Fibroblast of skin of right biceps (primary cell): ENCODE measurements at places on chromosomes 12 and 14.

DNA sequence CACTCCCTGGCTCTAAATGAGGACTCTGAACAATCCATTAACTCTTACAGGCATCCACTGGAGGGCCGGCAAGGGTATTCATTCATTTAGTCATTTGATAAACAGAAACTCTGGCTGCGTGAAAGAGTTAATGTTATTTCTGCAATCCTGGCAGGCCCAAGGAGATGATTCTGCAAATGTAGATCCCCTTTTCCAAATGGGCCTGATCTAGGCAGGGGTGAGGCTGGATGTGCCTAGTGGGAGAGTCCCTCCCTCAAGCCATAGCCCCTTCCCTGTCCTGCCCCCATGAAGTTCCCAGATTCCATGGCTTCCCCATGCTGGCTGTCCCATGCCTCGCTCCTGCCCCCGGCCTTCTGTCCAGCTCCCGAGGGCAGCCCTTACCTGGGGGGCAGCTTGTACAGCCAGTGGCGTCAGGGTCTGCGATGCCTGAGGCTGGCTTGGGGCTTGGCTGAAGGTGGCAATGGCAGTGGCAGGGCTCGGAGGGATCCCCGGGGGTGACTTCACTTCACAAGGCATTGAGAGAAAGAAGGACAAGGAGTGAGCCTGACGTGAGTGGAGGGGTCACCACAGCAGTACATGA lies 18.4 kb downstream of the POU6F1 start:
- no peak for DNase-seq

DNA sequence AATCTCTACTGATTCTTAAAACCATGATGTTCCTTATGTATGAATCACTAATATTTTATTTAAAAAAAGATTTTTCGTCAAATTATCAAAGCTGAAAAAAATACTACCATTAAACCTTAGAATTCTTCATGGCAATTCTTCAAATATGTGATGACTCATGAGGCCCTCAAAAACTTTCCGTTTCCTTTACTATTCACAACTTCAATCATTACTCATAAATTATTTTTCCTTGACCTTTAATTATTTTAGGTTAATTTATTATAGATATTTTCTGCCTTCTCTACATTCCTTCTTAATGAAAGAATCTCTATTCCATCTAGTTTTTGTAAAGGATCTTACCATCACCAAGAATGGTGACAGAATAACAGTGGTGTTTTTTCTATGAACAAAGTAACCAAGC lies 162.1 kb upstream of the SOX5 start:
- peak; percentile 49 for DNase-seq

DNA sequence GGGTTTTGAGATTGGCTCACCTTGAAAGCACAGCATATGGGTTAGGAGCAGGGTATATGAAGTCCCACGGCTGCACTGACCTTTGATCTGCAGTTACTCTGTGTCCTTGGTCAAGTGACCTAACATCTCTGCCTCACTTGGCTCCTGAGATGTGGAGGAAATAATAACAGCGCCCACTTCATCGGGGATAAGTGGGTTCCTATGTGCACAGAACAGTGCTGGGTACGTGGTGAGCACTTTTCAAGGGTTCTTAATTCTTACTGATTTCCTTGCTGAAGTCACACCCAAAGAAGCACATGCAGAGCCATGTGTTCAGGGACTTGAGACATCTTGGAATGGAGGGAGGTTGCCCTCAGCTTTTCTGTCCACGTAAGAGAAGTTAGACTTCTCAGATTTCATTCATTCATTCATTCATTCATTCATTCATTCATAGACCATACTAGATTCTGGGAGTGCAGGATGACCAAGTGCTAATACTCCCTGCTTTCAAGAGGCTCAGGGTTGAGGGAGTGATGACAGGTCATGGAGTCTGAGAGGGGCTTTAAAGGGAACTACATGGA lies 39.4 kb downstream of the ADGRD1 start:
- DNase-seq = no peak

- no peak for DNase-seq
Measured at GRCh38 chr12:67437011-67437410, 167.9 kb downstream of the CAND1 start.

DNA sequence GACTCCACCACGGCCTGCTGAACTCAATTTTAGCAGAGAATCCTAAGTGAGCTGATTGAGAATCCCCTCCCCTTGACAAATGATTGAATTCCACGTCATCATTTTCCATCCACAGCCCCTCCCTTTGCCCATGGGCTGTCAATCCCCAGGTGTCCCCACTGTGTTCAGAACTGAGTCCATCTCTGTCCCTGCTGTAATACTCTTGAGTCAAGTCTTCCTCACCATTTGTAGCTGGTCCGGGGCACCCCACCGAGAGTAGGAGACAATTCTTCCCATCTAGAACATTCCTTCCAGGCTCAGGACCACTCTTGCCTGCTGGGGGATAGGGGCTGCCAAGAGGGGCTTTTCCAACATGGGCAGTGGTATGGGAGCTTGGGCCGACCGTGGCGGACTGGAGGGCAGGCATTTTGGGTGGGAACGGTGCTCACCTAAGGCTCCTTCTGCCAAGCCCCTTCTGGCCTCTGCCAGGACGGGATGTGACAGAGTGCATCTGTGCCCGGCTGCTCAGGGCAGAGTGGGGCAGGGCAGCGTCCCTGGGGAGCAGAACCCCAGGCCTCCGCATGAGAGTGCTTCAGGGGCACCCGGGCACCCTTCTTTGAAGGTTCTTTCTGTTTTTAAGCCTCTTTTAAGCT lies 218.1 kb upstream of the RTL1 start:
- no peak for DNase-seq

DNA sequence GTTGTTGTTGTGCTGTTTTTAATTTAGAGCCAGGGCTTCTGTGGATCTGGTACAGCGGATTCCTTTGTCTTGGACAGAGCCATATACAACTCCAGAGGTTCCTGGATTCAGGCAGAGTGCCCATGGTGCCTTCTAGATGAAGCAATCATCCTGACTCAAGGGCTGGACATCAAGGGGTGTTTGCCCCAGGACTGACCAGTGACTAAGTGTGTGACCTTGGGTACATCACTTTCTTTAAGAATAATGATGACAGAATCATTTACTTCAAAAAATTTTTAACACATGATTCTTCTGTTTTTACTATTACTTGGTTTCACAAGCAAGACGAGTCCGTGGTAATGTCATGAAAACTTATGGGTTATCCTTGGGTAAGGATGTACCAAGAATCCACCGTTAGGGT lies 397.3 kb downstream of the ZFP36L1 start:
- DNase-seq = no peak

GRCh38 chr14:60647837-60648248 lies 1.4 kb downstream of the SIX1 start:
- DNase-seq = no peak

- DNase-seq = no peak
Measured at GRCh38 chr12:123877968-123878367, 94.7 kb downstream of the CCDC92 start.

DNA sequence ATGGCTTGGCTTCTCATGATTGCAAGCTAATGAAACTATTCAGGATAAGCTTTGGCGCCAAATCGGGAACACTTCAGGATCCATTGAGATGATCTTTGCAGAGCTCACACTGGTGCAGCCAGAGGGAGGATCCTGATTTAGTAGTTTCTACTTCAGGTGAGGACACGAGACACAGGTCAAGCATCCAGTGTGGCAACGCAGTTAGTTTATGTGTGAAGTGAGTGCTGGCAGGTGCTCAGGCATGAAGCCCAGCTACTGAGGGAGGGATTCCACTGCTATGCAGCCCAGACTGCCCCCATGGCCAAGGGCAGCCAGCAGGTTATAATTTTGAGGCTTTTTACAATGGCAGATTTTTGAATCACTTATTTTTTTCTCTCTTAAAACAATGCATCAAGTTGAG lies 113.5 kb upstream of the PCED1B start:
- DNase-seq = no peak

DNA sequence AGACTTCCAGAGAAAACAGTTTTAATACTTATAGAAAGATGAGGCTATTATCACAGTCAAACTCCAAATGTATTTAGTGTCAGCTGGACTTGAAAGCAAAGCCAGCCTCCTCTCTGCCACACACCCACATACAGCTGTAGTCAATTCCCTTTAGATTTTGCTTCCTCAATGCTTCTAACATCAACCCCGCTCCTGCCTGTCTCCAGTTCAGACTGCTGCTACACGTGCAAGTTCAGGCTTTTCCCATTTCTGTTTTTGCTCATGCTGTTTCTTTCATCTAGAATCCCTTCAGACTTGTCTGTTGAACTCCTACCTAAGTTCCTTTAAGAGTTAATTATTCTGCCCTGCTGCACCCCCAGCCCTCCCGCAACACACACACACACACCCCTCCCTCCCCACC lies 380.0 kb downstream of the KCNH5 start:
- no peak for DNase-seq

GRCh38 chr12:28543021-28543890 lies 353.0 kb downstream of the CCDC91 start:
- DNase-seq = no peak

DNA sequence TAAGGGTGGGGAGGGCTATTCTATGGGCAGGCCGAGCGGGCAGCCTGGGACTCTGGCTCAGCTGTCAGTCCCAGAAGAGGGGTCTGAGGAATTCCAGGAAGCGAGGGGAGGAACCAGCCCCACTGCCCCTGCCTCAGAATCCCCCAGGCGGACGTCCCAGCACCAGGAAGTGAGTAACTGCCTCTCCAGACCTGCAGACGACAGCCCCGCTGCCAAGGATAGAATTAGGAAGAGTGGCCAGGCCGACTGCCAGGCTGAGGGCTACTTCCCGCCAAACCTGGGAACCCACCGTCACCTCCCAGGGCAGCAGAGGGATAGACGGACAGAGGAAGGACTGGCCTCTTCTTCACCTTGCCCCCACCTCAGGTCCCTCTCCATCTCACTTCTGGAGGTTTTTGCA lies 6.7 kb upstream of the BDKRB2 start:
- DNase-seq = no peak

DNA sequence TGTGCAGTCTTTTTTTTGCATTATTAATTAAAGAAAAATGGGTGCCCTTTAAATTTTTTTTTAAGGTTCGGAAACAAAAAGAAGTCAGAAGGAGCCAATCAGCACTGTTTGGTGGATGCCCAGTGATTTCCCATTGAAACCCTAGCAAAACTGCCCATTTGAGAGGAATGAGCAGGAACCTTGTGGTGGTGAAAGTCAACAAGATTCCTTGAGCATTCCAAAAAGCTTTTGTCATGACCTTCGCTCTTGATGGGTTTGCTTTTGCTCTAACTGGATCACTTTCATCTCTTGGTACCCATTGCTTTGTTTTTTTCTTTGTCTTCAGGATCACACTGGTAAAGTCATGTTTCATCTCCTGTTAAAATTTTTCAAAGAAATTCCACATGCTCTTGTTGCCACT lies 54.1 kb downstream of the ADIPOR2 start:
- peak; percentile 9 for DNase-seq

GRCh38 chr14:31435276-31435675 lies 14.9 kb upstream of the HEATR5A start:
- DNase-seq = peak; percentile 68

DNA sequence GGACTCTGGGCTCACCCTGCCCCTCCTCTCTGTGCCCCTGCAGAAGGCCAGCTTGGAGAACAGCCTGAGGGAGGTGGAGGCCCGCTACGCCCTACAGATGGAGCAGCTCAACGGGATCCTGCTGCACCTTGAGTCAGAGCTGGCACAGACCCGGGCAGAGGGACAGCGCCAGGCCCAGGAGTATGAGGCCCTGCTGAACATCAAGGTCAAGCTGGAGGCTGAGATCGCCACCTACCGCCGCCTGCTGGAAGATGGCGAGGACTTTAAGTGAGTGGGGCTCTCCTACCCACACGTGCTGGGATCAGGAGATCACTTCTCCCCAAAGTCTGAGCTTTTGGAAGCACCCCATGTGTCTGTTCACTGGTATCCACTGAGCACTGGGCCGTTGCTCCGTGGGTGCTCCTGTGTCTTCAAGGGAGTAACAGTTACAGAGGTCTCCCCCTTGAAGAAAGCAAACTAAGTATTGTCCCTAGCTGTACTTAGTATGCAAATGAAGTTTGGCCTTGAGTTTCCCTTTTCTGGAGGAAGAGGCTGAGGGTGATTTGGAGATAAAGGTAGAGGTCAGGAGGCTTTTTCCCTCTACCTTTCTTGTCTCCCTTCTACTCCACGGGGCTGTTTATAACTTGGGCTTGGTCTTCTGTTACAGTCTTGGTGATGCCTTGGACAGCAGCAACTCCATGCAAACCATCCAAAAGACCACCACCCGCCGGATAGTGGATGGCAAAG lies 3.3 kb downstream of the KRT18 start:
- DNase-seq = no peak

DNA sequence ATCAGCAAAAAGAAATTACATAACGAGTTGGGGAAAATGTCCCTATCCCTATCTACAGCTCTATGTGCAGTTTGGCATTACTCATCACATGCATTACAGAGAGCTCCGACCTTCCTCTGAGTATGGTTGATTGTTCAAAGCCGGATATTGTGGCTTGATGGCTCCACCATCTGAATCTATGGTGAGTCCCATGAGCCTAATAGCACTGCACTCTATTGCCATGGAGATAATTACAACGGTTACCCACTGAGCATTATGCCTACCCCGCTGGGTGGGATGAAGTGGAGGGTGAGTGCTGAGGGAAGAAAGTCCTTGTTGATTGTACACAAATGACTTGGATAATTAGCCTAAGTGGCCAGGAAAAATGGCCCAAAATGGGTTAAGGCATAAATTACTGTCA lies 800.5 kb downstream of the NRXN3 start:
- DNase-seq = no peak

- DNase-seq = peak; percentile 55
Measured at GRCh38 chr12:117850048-117850447, 118.7 kb downstream of the KSR2 start.

DNA sequence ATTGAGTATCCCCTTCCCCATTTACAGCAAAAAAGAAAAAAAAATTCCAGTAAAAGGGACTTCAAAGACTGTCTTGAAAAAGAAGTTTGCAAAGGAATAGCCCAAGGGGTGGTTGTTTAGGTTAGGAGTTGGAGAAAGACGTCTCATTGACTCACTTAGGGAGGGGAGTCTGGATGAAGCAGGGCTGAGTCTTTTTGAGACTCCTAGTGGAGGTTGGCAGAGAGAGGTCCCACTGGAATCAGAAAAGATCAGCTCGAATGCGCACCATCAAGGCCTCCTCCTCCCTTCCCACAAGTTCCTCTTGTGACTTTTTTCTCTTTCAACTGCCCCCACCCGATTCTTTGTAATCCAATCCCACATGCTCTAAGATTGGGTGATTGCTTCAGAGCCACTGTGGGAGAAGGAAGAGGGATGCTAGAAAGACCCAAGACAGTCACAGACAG lies 1.9 kb downstream of the ARHGEF40 start:
- DNase-seq = peak; percentile 86

DNA sequence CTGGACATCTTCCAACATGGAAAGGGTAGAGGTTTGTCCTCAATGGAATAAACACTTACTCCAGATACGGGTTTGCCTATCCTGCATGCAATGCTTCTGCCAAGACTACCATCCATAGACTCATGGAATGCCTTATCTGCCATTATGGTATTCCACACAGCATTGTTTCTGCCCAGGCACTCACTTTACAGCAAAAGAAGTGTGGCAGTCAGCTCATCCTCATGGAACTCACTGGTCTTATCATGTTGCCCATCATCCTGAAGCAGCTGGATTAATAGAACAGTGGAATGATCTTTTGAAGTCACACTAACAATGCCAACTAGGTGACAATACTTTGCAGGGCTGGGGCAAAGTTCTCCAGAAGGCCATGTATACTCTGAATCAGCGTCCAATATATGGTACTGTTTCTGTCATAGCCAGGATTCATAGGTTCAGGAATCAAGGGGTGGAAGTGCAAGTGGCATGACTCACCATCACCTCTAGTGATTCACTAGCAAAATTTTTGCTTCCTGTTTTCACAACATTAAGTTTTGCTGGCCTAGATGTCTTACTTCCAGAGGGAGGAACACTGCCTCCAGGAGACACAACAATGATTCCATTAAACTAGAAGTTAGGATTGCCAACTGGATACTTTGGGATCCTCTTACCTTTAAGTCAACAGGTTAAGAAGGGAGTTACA lies 140.4 kb downstream of the SLC35F4 start:
- peak; percentile 83 for DNase-seq
